ENCODE measurements at places on chromosomes 13 and 19.

DNA sequence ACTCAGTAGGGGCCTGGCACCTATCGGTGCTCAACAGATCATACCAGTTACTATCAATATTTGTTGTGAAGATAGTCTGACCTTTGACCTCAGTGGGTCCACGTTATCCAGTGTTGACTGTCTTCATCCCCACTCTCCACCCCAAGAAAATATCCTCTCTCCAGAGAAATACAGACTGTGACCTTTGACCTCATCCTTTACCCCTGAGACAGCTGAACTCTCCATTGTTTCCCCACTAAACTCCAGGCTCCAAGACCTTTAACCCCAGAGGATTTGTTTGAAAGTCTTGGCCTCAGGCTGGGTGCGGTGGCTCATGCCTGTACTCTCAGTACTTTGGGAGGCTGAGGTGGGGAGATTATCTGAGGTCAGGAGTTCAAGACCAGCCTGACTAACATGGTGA, 22.6 kb upstream of the PPP5C start:
- DNase-seq: no peak

- no peak for DNase-seq
These were observed 180.1 kb downstream of the POSTN start for GRCh38 chr13:37418490-37418889.

DNA sequence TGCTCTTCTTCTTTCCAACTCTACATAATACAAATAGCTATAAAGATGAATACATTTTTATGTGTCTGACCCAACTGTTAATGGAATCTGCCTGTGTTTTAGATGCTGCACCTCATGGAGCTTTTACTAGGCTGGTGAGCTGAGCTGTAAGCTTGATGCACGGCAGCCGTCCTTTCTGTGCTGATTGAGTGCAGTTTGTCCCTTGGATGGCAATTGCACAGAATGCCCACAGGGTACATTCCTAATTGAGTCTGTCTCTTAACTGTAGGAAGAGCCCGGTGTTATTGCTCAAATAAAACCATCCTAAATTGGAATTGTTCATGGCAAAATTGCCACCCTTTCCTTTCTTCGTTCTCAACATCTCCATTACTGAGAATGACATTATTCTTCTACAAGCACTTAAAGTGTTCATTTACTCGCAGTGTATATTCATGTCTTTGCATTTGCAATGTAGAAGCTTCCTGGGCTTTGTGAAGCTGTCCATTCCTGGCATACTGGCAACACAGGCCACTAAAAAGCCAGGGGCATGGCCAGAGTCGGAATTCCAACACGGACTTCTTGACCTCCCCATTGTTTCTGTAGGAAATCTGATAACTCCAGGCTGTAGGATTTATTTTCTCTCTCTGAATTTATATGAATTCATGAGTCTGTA, 85.8 kb downstream of the SLC10A2 start:
- no peak for DNase-seq

GRCh38 chr13:39836038-39836437, 180.6 kb downstream of the COG6 start:
- no peak for DNase-seq

DNA sequence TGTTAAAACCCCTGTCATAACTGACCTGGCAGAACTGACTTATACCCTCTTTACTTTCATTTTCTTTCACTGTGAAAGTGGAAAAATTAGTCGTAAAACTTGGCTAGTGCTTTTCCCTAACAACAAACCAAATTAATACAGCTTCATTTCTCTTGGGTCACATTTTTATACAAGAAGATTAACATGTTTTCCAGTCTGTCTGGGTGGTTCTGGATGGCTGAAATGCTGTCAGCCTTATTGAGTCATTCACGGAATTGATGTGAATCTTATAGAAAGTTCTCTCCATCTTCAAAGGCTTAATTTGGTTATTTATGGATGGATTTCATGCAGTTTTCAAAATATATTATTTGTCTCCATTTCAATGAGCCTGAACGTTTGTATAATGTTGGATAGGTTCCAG, 440.0 kb downstream of the KCTD12 start:
- no peak for DNase-seq

- no peak for DNase-seq
These were observed 4.9 kb downstream of the ZNF333 start for GRCh38 chr19:14694641-14695266.

DNA sequence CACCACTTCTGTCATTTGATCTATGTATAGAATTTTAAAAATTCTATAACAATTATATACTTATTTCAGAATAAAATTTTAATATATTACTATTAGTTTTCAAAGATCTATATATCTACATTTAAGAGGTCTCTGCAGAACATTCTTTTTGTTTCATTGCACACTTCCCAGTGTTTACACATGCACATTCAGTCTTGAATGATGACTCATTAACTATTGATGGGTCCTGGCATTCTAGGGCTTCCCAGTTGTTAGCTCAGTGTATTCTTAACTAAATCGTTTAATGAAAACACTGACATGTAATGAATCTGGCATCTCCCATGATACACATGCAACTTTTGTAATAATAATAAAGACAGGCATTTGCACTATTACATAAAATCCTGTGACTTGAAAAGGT, 324.6 kb downstream of the KLF12 start:
- no peak for DNase-seq

GRCh38 chr13:59568306-59568705, 595.4 kb downstream of the DIAPH3 start:
- no peak for DNase-seq

DNA sequence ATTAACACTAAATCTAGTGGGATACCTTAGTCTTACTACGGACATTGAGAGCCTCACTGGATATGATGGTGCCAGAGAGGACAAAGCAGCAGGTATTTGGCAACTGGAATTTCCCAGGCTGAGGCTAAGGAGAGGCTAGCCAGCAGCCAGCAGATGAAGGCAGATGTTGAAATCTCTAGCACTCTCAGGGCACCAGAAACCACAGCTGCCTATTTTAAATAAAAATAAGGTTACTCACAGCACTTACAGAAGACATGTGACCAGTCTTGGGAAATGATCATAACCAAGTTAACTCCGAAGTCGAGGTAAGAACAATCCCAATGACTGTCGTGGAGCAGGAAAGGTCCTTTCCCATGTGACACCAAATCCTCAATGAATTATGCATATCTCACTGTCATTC, 1726.0 kb downstream of the EFNB2 start:
- DNase-seq: no peak

- no peak for DNase-seq
These were observed 4.3 kb downstream of the KLC3 start for GRCh38 chr19:45344621-45345505.

- DNase-seq: no peak
These were observed 1.8 kb downstream of the CEBPG start for GRCh38 chr19:33375156-33375836.

DNA sequence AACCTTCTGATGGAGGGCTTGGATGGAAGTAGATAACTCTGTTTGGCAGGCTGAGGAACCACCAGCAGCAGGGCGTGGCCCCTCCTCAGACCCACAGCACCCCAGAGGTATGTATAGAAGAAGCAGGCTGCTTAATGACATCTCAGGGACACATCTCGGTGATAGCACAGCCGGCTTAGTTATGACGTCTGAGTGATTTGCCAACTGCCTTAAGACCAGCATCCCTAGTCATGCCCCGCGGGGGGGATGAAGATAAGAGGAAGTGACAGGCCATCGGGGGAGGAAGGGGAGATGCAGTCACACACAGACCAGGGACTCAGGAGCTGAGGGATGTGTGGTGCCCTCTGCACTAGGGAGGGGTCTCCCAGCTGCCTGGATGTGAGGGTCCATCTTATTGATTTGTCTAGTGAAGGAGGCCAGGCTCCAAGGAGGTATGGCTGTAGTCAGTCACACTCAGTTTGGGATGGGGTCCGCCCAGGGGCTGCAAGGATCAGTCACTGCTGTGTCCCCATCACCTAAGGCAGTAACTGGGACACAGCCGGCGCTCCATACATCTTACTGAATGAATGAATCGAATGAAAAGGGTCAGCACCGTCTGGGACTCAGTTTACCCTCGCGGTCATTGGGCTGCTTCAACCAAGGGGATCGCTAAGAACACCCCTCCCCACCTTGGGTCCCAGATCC, 19.2 kb upstream of the ERCC1 start:
- no peak for DNase-seq

DNA sequence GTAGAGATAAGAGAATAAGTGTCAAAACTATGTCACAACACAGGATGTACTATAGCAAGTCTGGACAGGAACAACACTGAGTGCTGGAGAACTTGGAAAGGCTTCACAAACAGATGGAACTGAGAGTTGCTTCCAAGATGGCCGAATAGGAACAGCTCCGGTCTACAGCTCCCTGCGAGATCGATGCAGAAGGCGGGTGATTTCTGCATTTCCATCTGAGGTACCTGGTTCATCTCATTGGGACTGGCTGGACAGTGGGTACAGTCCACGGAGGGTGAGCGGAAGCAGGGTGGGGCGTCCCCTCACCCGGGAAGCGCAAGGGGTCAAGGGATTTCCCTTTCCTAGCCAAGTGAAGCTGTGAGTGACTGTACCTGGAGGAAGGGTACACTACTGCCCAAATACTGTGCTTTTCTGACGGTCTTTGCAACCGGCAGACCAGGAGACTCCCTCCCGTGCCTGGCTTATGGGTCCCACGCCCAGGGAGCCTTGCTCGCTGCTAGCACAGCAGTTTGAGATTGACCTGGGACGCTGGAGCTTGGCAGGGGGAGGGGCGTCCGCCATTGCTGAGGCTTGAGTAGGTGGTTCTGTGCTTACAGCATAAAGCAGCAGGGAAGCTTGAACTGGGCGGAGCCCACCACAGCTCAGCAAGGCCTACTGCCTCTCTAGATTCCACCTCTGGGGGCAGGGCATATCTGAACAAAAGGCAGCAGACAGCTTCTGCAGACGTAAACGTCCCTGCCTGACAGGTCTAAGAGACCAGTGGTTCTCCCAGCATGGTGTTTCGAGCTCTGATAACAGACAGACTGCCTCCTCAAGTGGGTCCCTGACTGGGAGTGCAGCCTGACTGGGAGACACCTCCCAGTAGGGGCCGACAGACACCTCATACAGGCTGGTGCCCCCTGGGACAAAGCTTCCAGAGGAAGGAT, 46.0 kb downstream of the USP12 start:
- no peak for DNase-seq

DNA sequence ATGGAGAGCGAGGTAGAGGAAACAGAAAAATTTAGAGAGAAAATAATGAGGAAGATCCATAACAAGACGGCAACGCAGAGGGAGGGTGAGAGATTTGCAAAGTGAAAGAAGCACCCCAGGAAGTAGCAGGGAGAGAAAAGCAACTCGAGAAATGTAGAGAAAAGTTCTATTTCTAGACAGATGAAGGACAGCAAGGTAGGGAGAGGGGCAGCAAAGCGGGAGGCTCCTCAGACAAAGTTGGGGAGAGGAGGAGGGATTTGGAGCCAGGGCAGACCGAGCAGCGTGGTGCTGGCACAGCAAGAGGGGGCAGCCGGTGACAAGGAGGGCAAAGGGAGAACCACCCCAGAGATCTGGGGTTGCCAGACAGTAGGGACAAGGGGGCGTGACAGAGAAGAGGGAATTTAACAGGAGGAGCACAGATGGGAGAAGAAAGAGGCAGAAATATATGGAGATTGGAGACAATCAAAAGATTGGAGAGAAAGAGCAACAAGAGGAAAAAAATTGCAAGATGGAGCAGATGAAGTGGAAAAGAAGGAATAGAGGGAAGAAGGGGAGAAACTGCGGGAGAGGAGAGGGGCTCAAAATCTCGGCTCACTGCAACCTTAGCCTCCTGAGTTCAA, 989 bp downstream of the ZNF766 start:
- DNase-seq: peak; percentile 2

DNA sequence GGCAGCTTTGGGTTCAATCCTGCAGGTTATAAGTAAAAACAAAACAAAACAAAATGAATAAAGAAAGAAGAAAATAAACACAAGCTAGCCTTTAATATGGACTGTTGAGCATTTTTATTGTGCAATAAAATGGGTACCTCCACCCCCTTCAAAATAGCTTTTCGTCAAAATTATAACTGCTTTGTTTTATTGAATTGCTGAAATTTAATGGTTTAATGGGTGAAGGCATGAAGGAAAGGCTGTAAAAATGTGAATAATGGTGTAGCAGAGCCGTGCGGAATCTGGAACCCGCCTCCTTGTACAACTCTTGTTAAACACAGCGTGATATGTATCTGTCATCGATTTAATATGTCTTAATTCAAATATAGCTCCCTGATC, 2.2 kb upstream of the ZIC5 start:
- DNase-seq: no peak

- no peak for DNase-seq
These were observed 61.3 kb downstream of the TNFRSF19 start for GRCh38 chr13:23631311-23632047.

GRCh38 chr13:94825507-94825906, 113.2 kb upstream of the SOX21 start:
- DNase-seq: no peak

GRCh38 chr19:3534375-3535234, 4.4 kb upstream of the TEKTIP1 start:
- no peak for DNase-seq

- DNase-seq: no peak
These were observed 12.0 kb downstream of the PIAS4 start for GRCh38 chr19:4019578-4019977.

DNA sequence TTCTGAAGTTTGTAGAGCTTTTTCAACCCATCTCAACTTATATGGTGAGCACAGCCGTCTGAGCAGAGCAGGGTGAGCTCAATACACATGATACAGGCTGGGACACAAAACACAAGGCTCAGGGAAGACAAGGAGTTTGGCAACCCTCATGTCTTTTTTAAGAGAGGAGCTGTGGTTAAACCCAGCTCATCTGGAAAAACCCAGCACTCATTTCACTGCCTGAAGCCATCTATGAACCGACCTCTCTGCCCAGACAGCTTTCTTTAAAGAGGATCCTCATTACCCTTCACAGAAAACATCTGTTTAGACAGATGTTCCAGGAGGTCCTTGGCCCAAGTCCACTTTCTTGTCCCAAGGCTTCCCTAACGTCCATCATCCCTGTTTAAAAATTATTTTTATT, 170.0 kb upstream of the TSHZ3 start:
- no peak for DNase-seq

- no peak for DNase-seq
These were observed 137.3 kb upstream of the FNDC3A start for GRCh38 chr13:48838193-48838973.

Measured in stimulated activated CD4-positive, alpha-beta T cell treated with anti-CD3 and anti-CD28 coated beads, TNF-alpha, amount 100 ng/mL, for 48 hours (primary cell).